H1 (cell line): ENCODE measurements at places on chromosomes 2 and 18. TPM values are rescaled to one million over a fixed set of nuclear protein-coding genes. Genes with fewer than 3 reads are reported as not detected.

DLX1 gene
- not detected in 2 replicates for total RNA-seq

SKA1 gene
- 18.9 and 22.9 TPM in 2 replicates for total RNA-seq

DNA sequence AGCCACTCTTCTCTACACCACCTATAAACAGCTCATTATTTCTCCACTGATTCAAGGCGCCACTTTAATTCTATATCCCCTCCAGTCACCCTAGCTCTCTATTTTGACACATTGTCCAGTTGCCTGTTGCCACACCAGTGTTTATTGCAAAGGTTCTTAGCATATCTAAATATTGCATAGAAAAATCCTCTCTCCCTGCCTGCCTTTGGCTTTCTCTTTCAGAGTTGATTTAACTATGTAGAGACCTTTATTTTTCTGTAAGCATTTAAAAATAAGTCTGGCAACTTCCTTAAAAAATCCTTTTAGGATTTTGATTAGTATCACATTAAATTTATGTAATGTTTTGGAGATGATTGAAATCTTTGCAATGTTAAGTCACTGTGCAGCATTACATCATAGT, 47.9 kb upstream of the B3GNT7 start:
- DNase-seq: no peak

GCG gene
- total RNA-seq: not detected in 2 replicates

GRCh38 chr2:235146871-235147565, 195.2 kb downstream of the SH3BP4 start:
- DNase-seq: peak; percentile 20

DNA sequence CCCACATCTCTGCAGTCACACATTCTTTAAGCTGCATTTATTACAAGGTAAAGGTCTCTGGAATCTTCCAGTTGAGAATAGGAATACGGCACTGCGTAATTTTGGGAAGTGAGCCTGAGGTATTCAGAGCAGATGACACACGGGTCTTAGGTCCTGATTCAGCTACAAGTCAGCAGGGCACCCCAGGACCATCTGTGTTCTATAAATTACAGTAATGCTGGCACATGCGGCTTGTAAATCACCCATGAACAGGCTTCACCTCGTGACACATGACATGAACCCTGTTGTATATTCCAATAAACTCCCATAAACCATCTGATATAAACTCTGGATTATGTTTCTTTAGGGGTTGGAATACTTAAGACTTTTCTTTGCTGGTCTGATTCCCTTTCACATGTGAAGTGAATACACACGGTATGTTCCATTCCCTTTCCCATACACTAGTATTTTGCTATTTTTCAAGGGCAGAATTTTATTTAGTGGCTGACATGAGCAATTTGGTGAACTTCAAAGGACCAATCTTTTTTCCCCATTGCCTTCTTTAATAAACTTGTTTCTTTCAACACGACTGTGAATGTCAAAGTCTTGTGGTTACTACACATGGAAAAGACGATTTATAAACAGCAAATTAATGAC, 298.6 kb downstream of the MEIS1 start:
- no peak for DNase-seq

DNA sequence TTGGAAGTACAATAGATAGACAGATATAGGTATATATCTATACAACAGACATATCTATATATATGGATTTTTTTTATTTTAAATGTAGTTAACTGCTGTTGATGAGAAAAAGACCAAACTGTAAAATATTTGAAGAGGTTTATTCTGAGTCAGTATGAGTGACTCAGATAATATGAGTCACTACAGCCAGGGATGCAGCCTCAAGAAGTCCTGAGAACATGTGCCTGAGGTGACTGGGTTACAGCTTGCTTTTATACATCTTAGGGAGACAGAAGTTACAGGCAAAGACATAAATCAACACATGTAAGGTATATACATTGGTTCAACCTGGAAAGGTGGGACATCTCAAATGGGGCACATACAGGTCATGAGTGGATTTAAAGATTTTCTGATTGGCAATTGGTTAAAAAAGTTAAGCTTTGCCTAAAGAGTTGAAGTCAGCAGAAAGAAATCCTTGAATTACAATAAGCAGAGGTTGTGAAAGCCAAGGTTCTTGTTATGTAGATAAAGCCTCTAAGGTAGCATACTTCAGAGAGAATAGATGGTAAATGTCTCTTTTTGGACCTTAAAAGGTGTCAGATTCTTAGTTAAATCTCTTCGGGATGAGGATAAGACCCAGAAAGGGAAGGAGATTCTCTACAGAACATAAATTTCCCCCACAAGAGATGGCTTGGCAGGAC, 149.9 kb downstream of the RBM43 start:
- no peak for DNase-seq

EGR4 gene
- 0.20 TPM in 1 of 2 replicates, not detected in the other for total RNA-seq

DNA sequence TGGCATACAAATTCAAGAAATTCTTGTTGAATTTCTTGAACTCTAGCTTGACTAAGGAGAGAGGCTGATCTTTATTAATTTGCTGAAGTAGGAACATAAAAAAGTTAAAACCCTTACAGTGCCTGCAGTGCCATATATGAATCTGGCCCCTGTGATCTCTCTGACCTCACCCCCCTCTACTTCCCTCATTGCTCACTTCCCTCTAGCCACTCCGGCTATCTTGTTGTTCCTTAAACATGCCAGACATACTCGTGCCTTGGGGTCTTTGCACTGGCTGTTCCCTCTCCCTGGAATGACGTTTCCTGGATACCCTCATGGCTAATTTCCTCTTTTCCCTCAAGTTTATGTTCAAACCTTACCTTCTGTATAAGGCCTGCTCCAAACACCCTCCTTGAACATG, 246.3 kb upstream of the SIX2 start:
- DNase-seq: no peak

- no peak for DNase-seq
Observed at GRCh38 chr2:135055182-135055786, 3.2 kb downstream of the RAB3GAP1 start.

DNA sequence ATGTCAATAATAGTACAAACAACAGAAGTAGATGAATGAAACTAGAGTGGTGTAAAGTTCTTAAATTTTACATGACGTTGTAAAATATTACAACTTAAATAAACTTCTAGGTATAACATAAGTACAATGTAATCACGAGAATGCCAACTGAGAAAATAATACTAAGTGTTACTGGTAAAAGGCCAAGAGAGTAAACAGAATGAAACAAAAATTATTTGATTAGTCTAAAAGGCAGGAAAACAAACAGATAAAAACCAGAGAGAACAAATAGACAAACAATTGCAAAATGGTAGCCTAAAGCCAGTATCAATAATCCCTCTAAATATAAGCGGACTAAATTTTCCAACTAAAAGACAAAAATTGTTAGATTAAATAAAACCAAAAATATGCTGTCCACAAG, 71.9 kb downstream of the SMAD2 start:
- DNase-seq: no peak

GRCh38 chr2:6637330-6637729, 228.4 kb downstream of the CMPK2 start:
- DNase-seq: no peak

- no peak for DNase-seq
Observed at GRCh38 chr2:45289997-45290709, 280.9 kb upstream of the SIX2 start.

DNA sequence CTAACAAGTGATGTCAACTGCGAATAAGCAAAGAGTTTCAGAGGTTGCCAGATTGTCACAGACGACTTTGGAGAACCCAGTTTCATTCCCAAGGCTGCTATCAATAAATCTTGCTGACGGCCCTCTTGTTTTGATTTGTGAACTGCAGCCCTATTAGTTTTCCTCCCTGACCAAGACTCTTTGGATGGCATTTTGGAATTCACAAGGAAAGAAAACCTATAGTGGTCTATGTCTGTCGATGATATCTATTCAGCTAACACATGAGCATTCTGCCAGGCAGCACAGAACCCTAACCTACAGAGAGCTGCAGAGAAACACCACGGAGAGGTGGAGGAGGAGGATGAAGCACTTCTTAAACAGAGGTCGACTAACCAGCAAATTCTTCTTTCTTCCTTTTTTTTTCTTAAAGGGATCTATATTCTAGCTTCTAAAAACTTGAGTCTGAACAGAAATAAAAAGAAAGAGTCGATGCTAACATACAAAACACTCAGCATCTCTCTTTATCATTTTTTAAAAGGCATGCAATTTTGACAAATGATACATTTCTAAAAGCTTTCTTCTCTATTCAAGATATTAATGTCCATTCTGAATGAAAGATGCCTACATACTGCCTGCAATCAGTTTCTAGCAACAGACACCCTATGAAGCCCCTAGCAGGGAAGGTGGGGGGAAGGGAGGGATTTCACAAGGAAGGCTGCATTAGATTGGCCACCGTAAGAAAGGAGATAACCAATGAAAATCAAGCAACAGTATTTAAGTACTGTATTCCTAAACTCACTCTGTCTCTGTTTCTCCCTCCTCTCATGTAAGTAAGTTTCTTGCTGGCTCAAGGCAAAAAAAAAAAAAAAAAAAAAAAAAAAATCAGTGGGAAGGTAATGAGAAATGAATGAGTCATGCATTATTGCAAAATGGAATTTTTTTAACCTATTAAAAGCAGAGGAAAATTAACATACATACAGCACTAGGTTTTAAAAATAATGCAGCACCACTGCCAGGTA, 83.0 kb upstream of the CHRNA1 start:
- no peak for DNase-seq

DNA sequence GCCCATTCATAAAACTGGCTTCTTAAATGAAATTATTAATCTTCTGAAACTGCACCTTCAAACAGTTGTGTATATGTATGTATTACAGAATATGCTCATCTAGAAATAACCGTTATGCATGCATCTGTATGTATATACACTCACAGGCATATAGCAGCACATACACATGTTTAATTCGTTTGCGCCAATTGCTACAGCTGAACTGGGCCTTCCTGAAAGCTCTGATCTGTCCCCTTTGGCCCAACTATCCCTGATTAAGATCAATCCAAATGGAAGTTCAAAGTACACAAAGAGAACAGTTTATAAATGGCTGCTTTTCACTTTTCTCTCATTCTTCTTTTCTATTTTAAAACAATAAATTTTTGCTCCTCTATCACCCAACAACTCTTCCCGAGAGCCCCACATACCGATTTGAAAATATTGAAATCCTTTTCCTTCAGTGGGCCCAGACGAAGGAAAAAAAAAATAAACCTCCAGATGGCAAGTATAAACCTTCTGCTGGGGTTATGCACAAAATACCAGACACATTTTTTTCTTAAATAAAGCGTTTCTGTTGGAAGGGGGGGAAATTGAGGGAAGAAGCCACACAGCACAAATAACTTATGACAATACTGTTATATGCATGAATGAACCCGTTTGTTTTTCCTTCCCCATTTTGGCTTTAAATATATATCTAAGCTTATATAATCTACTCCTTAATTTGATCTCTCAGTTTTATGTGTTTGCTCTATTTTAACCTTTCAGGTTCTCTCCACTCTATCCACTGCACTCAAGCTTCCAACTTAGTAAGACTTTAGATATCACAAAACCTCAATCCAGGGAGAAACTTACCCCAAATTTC, 267.3 kb downstream of the TCF4 start:
- no peak for DNase-seq

DNA sequence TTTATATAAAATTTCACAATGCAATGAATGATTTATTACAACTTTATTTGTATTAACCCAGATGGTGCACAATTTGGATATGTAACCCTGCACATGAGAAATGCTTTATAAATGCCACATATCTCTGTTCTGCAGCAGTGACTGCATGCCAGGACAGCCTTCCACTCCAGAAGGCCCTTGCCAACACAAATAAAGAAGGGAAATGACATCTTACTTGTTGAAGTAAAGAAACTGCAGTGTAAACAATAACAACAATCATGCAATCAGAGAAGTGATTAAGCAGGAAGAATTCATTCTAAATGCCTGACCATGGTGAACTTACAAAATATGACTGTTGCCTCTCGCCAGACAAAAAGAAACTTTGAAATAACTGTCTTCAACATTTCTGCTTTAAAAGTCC, 129.9 kb upstream of the CHST9 start:
- no peak for DNase-seq

ASTL gene
- total RNA-seq: 0.60 and 0.75 TPM in 2 replicates

LRATD1 gene
- 2.3 and 2.4 TPM in 2 replicates for total RNA-seq

C2orf72 gene
- 0.71 and 1.1 TPM in 2 replicates for total RNA-seq

- DNase-seq: no peak
Observed at GRCh38 chr2:239660390-239661230, 259.8 kb upstream of the HDAC4 start.

GRCh38 chr2:145273840-145274239, 753.9 kb upstream of the ZEB2 start:
- DNase-seq: no peak

ARHGEF33 gene
- 0.57 and 0.95 TPM in 2 replicates for total RNA-seq

- DNase-seq: no peak
Observed at GRCh38 chr2:28436525-28437051, 43.9 kb downstream of the FOSL2 start.

DNA sequence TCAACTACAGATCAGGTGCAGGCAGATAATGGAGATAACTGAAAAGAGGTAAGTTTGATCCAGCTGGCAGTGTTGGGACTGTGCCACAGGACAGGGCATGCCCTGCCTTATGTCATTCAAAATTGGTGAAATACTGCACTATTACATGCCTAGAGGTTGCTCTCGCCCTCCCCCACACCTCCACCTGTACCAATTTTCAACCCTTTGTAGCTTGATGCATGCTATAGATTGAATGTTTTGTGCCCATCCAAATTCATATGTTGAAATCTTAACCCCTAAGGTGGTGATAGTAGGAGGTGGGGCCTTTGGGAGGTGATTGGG, 72.1 kb upstream of the LYPD6B start:
- DNase-seq: no peak

- DNase-seq: peak; percentile 41
Observed at GRCh38 chr18:1663879-1664705, 759.4 kb downstream of the ADCYAP1 start.

- no peak for DNase-seq
Observed at GRCh38 chr2:219334076-219334475, 1.5 kb upstream of the RESP18 start.

MATN3 gene
- total RNA-seq: 9.7 and 9.9 TPM in 2 replicates

DNA sequence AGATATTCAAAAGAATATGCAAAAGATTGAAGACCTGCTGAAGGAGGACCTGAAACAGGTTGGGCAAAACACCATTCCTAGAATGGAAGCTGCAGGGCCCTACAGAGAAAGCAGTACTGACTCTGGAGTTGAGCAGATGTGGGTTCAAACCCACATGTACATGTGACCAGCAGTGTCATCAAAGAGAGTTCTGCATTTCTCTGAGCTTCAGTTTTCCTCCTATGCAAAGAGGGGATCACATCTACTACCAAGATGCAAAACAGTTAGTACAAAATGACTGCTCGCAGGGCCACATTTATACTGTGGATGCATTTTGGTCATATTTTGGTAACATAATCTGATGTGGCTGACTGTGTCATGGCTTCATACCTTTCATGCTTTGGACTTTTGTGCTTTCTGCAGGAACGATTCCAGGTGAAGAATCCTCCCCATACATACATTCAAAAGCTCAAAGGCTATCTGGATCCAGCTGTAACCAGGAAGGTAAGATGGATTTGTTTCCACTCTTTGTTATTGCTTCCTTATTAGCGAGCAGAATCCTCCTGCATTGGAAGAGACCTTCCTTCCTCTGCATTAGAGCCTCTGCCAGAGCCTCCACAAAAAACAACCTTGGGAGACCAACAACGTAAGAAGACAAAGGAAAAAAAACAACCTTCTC, 174.8 kb downstream of the PRPF40A start:
- no peak for DNase-seq
